COLO829 (cell line): ENCODE measurements at places on chromosomes 2 and 18.

DNA sequence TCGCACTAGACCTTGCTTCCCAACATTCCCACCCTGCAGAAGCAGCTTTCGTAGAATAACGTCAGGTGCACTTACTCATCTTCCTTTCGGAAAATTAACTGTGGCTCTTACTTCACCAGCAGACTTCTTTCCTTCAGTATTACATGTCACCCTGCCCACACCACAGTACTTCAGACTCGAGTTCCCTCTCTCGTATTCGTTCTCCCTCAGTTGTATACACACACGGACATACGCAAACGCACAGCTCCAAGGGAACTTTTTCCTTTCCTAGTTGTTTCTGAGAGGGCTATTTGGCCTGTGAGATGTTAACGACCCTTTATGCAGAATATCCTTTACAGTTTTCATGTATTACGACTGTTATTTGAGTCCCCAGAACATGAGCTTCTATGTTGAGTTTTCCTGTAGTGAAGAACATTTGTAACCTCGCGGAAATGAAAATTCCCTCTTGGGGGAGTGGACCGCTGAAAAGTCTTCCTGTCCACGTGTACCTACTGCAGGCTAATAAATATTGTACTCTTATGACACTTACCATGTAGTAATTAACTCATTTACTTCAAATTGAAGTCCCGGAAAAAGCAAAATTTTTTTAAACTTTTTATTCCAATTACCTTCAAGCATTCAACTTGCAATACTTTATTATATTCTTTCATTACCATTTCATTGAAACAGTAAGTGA, 908 bp downstream of the ERLEC1 start:
- no peak for DNase-seq

GRCh38 chr2:86393521-86394491, 47.4 kb upstream of the KDM3A start:
- DNase-seq: peak; percentile 43

- DNase-seq: no peak
Measured at GRCh38 chr2:239880396-239880795, 144.7 kb downstream of the NDUFA10 start.

GRCh38 chr2:239150125-239151011, 250.5 kb downstream of the HDAC4 start:
- no peak for DNase-seq

DNA sequence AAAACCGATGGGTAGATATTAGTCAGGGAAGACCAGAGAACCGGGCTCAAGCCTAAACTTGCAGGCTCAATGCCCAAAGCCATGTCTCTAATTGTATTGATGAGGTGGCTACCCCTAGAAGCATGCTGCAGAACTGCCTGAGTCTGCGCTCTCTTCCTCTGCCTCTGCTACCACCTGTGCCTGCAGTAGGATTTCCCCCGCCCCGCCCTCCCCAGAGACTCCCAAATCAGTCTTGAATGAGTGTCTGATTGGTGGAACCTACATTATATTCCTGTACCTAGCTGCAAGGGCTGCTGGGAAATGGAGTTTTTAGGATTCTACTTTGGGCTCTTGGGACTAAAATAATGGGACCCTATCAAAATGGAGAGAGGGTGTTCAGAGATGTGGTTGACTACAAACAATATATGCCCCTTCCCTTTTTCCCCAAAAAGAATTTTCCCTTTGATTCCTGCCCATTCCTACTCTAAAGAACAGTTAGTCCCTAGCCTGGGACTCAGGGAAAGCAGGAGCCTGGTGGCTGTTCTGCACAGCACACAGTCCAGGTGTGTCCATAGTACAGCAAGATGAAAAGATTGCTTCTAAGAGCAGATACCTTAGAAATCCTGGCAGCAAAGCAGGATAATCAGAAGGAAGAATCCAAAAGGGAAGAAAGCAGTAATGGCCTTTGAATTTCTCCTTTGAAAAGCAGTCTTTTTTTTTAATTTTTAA, 12.5 kb downstream of the GRP start:
- no peak for DNase-seq
